ENCODE measurements at places on chromosomes 2 and 18.

GRCh38 chr2:18005411-18005810, 126.9 kb downstream of the KCNS3 start:
- DNase-seq: no peak

DNA sequence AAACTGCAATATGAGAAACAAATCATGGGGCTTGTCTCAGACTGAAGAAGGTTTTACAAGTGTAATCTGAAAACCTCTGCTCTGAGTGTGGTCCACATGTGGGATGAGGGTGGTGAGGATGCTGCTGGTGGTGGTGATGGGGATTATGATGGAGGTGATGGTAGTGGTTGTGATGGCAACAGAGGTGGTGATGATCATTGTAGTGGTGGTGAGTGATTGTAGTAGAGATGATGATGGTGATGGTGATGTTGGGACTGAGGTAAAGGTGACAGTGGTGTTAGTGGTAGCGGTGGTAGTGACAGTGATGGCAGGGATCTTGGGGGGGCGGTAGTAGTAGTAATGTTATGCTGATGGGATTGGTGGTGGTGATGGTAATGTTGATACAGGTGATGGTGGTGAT, 217.8 kb downstream of the ANAPC1 start:
- DNase-seq: no peak

DNA sequence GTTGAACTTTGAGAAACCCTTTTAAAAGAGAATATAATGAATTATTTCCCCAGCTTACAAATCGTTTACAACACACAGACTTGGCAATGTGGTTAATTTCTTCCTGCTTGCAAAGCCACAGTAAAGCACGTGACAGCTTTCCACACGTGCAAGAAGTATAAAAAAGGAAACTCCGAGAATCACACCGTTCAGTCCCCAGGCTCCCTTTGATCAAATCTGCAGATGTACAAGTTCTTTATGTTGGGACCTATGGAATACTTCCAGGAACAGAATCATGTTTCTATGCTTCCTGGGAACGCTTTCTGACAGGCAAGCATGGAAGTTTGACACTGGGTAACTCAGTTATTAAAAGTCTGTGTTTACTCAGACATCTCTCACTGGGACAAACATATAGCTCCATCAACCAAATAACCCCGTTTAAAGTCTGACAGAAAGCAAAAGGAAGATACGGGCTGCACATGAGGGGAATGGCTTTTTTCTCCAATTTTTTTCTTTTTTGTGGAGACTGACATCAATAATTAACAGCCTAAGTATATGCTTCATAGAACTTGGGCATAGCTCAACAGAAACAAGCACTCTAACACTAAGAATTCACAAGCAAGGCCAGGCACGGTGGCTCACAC, 134.8 kb downstream of the EIPR1 start:
- DNase-seq: no peak

- no peak for DNase-seq
Observed at GRCh38 chr2:218418717-218419458, at the start of gene VIL1. VIL1 (plus strand) TSS chr2:218419123; CDS start chr2:218423779, 4,656 bp downstream.

- DNase-seq: no peak
Observed at GRCh38 chr2:205771031-205771430, 88.7 kb downstream of the NRP2 start.

DNA sequence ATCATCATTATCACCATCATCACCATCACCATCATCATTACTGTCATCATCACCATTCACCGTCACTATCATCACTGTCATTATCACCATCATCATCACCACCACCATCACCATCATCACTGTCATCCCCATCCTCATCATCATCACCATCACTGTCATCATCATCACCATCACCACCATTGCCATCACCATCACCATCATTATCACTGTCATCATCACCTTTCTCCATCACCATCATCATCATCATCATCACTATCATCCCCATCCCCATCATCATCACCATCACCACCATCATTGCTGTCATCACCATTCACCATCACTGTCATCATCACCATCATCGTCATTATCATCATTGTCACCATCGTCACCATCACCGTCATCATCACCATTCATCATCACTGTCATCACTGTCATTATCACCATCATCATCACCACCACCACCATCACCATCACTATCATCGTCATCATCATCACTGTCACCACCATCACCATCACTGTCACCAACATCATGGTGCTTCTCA, 9.8 kb downstream of the HPCAL1 start:
- DNase-seq: no peak

DNA sequence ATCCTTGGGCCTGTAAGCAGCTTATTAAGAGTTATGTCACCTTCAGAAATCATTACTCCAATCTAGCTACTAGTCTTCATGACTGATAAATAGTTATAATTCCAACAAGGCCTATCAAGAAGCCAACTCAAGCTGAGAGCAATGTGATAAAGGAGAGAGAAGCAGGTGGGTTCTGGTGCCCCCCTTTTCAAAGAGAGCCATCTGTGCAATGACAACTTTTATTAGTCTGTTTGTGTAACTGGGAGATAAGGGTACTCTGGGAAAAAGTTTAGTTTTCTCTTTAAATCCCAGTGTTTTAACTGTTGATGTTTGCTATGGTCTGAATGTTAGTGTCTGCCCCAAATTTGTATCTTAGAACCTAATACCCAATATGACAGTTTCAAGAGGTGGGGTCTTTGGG, 60.6 kb downstream of the CCDC93 start:
- no peak for DNase-seq

- DNase-seq: peak; percentile 64
Observed at GRCh38 chr2:152062125-152063091, 36.4 kb downstream of the CACNB4 start.

DNA sequence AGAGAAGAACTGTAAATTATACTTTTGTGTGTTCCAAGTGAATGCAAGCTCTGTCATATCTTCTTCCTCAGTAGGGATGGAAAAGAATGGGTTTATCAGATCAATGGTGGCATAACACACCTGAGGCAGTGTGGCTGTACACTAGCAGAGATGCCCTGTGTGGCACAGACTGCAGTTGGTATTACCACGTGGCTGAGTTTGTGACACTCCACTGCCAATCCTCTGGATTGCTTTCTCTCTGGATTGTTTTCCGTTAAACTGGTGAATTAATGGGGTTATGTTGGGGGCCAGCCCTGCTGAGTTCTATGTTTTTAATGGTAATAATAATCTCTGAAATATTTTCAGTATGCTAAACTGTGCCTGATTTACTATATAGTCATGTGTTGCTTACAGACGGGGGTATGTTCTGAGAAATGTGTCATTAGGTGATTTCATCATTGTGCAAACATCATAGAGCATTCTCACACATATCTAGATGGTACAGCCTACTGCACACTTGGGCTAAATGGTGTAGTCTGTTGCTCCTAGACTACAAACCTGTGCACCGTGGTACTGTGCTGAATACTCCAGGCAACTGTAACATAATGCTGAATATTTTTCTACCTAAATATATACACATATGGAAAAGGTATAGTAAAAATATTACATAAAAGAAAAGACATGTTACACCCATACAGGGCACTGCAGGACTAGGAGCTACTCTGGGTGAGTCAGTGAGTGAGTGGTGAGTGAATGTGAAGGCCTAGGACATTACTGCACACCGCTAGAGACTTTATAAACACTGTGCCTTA, 84.7 kb upstream of the ST6GAL2 start:
- peak; percentile 79 for DNase-seq

- no peak for DNase-seq
Observed at GRCh38 chr2:11766016-11766415, 19.6 kb downstream of the LPIN1 start.

GRCh38 chr18:77017355-77017754, 115.2 kb downstream of the MBP start:
- DNase-seq: no peak

GRCh38 chr2:233261819-233262555, 10.5 kb downstream of the ATG16L1 start:
- DNase-seq: no peak

DNA sequence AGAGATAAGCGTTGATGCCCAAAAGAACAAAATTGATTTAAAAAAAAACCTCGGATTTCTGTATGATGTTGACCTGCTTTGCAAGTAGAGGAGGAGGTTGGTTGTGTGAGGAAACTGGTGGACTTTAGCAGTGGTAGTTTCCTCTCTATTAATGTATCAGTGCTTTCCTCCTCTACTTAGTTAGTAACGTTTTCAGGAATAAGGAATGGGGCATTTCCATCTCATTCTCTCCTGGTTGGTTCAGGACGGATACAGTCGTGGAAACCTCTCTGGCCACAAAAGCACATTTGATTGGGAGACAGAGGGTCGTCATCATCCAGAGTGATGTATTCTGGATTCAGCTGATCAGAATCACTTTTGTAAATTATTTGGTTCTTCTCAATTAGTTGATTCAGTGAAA, 1.5 kb downstream of the FHOD3 start:
- DNase-seq: no peak

- peak; percentile 23 for DNase-seq
Observed at GRCh38 chr2:10832203-10832936, 19.8 kb upstream of the PDIA6 start.

DNA sequence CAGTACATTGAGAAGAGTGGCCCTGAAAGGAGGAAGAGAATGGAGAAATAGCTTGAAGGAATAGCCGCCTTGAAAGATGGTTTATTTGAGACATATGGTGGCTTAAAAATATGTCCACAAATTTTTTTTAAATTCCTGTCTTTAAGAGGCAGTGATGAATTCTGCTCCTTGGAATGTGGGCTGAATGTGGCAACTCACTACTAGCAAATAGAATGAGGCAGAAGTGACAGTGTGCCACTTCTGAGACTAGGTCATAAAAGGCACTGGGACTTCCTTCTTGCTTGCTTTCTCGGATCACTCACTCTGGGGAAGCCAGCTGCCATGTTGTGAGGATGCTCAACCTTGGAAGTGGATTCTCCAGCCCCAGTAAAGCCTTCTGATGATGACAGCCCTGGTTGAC, 67.0 kb downstream of the FAM161A start:
- no peak for DNase-seq

DNA sequence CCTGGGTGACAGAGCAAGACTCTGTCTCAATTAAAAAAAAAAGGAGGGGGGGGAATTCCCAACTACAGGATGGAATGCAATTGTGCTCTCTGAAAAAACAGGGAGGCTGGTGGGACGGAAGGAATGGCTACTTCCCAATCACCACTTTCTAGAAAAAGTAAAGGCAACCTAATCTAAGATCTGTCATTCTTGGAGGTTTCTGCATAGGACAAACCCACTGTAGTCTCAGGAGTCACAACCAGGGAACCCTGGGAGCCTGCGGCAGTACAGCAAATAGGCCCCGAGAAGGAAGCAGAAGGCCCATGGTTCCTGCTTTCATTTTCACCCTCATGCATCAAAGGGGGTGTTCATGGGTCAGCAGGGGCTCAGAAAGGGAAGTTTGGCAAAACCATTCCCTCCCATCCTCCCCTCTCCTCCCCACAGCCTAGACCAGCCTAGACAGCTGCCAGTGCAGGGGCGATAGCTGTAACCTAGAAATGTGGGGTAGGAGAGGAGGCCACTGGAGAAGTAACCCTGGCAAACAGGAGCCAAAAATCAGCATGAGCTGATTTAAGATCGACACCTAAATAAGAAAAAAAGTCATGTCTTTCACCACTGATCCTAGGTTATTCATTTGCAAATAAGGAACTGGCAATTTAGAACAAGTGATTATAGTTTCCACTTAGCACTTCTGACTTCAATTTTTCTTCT, 48.0 kb downstream of the TRABD2A start:
- no peak for DNase-seq

DNA sequence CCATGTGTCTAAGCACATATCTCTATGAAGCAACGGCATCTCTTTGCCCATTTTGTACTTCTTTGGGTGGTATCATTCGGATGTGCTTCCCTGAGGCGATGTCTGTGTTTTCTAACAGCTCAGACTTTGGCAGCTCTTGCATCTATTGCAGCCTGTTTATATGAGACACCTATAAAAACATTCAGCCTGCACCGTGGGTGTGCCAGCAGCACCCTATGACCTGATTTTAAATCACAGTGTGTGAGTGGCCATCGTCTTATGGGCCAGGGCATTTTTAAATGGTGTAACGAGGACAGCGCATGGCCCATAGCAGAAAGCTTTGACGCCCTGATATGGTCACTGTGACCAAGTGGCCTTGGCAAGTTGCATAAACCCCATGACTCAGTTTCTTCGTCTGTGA, 12.9 kb downstream of the NPAS2 start:
- no peak for DNase-seq

- DNase-seq: no peak
Observed at GRCh38 chr18:62877411-62878221, 162.3 kb downstream of the PHLPP1 start.

DNA sequence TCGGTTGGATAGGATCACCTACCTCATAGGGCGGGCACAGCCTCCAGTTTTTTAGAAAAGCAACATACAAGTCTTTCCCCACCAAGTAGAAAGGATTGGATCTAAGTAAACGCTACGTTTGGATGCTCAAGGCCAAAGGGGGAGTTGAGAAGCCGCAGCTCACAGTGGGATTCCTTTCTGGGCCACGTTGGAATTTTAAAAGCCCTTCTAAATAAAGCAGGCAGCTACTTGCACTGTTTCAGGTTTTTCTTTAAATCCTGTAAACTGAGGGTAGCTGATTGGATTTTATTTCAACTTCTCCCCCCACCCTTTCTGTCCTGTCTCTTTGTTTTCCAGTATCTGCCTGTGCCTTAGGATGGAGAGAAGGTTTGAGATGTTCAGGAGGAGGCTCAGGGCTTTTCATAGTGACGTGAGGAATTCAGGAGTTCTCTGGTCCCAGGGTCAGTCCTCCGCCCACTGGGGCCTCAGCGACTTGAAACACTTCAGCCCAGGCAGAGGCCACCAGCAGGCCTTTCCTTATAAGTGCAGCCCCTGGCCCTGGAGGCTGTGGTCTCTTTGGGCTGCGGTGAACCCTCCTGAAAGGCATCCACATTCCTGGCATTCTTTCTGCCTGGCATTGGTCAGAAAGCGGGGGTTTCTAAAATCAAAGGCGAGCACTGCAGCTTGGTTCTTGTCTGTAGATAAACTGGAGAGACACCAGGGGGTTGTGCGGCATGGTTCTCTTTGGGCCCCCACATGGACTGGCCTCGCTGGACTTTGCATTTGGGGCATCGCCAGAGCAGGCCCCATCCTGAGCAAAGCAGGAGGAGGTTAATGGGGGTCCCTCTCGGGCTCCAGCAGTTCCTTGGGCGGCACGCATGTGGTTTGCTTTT, 44.5 kb downstream of the SH3BP4 start:
- DNase-seq: peak; percentile 37

DNA sequence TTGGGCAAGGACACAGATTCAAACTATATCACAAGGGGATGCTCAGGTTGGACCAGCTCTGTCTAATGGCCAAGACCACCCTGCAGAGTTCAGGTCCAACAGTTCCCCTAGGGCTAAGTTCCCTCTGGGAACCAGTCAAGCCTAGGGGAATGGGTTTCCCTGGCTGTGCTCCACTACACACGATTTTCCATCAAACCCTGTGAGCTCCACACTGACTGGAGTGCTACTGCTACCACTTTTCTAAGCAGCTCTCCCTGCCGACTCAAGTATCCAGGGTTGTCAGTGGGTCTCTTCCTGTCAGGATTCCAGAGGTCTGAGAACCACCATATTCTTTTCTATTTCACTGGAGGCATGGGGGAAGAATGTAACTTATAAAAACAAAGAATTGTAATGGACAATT, 280.4 kb upstream of the COL3A1 start:
- DNase-seq: no peak

- DNase-seq: no peak
Observed at GRCh38 chr2:228689053-228689452, 507.6 kb upstream of the SPHKAP start.

- no peak for DNase-seq
Observed at GRCh38 chr18:39415471-39415870, 1849.9 kb upstream of the CELF4 start.
